NCI-H460 (cell line): ENCODE measurements at places on chromosomes 16 and 17.

- DNase-seq = no peak
These were observed 295.7 kb upstream of the FOXF1 start for GRCh38 chr16:86214326-86215232.

DNA sequence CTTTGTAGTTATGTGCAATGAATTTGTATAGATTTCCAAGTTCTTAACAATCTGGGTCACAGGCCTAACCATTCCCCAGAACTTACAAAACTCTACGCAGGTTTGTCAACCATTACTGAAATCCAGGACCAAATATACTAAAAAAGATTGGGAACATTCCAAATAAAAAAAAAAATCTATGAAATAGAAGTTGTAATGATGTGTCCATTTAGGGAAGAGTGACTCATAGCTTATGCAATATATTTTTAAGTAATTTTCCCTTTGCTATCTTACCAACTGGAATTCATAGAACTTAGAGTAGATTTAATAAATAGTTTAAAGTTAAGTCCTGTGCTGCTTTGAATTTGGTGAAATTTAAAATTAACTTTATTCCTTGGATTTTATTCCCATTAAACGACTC, 393.2 kb downstream of the PMP22 start:
- no peak for DNase-seq

- DNase-seq = peak; percentile 50
These were observed 4.8 kb downstream of the ATP2A3 start for GRCh38 chr17:3959295-3959899.

DNA sequence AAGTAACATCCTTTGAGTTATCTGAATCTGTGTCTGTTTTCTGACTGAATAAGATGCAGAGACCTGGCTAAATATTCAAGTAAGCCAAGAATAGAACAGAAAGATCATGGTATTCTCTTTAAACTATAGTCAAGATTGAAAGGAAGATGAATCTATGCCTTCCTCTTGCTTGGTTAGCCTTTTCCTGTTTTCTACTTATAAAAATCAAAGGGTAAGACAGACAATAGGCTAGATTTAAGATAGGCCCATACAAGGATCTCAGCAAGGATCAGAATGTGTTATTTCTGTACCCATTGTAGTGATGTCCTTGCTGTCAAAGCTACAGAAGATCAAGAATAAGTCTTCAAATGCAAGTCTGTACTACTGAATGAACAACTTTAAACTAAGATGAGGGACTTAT, 7.0 kb upstream of the CDR2 start:
- no peak for DNase-seq

DNA sequence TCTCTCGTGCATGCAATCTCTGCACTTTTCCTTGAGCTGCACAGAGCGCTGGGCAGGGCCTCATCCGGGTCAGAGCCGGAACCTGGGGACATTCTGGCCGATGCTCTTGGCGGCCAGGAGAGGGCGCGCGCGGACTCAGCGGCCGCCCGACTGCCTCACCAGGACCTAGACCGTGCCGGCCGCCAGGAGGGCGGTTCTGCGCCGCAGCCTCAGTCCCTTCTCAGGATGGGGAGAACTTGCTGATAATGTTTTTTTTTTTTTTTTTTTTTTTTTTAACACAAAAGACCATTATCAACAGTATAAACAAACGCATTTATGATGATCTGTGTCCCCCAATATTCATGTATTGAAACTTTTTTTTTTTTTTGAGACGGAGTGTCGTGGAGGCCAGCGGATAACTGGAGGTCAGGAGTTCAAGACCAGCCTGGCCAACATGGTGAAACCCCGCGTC, 8.1 kb upstream of the FLYWCH2 start:
- DNase-seq = peak; percentile 76

DNA sequence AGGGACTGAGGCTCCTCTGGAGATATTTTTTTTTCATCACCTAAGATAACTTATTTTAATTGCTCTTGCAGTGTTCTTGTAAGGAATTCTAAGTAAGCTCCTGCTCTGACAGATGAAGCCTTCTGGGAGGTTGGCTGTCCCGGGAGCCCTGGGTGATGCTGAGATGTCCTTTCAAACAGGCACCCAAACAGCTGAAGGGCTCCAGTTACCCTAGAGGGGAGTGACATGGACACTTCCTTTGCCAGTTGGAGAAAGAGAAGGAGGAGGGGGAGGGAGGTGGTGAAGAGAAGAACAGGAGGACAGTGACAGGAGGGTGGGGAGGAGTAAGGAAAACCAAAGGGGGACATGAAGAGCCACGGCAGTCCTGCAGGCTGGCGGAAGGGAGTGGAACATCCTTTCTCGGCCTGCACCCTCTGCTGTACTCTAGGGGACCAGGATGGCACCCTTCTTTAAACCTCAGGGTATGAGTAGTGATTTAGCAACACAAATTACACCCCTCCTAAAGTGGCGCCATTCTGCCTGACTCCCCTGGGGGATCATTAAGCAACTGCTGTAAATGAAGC, 51.8 kb downstream of the MYH3 start:
- DNase-seq = no peak

DNA sequence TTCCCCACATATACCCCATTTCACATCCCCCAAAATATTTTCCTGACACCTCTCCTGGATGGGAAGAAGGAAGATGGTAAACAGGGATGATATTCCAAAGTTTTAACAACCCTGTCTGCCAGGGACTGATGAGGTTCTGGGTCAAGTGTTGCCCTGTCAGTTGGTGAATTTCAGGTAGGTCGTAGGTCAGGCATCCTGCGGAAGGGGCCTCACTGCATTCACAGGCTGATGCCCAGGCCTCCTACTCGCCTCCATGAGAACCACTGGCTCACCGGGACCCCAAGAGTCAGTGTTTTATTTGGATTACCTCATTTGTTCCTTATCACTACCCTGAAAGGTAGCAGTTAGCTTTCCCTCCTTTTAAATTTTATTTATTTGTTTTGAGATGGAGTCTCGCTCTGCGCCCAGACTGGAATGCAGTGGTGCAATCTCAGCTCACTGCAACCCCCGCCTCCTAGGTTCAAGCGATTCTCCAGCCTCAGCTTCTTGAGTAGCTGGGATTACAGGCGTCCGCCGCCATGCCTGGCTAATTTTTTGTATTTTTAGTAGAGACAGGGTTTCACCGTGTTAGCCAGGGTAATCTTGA, 10.5 kb downstream of the ZBTB4 start:
- no peak for DNase-seq

- DNase-seq = no peak
These were observed 270.6 kb downstream of the MAF start for GRCh38 chr16:79329967-79330366.

DNA sequence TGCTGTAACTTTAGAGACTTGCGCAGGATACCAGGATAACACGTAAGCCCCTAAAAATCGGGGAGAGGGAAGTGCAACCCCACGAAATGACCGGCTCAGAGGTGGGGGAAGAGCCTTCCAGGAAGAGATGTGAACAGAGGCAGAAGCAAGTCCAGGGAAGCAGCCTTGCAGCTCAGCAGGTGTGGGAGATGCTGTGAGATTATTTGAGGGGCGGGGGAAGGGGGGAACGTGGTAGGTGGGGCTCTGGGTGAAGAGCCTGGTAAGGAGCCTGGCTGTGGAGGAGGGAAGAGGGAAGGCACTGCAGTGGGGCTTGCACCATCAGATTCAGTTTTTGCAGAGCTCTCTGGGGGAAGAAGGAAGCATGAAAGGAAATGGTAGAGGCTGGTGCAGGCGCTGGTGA, 95.4 kb upstream of the CACNG5 start:
- DNase-seq = no peak

- no peak for DNase-seq
These were observed 11.2 kb downstream of the COX4I1 start for GRCh38 chr16:85810742-85811115.
